ENCODE measurements at places on chromosomes 13 and 19. TPM values are rescaled to one million over a fixed set of nuclear protein-coding genes. Genes with fewer than 3 reads are reported as not detected.

DNA sequence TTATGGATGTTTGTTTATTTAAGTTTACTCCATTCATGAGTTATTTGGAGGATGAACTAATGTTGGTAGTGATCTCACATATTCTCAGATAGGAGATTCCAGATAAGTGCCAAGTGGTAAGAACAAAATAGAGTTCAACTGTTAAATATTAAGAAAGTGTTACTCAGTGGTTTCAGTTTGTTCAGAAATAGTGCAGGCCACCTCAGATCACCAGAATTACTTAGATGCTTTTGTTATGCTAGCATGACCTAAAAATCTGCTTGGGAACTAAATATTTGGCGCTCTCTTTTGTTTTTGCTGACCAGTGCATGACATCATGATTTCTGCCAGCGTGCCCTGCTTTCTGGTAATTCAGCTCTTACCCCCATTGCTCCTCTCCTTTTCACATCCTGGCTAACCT lies 15.6 kb downstream of the CLDN10 start:
- H3K4me1 ChIP-seq, result no peaks in the 10 kb centered on the region
- DNase-seq, result no peak
- no peaks in the 10 kb centered on the region for H3K27me3 ChIP-seq
- H3K4me3 ChIP-seq, result no peak overlapping the region
- no peak overlapping the region for H3K27ac ChIP-seq

GRCh38 chr13:19586904-19587634 lies 25.7 kb upstream of the TPTE2 start:
- no peaks in the 10 kb centered on the region for H3K4me1 ChIP-seq
- H3K36me3 ChIP-seq, result no peaks in the 10 kb centered on the region
- no peak overlapping the region for H3K27ac ChIP-seq
- H3K27me3 ChIP-seq, result no peaks in the 10 kb centered on the region

DNA sequence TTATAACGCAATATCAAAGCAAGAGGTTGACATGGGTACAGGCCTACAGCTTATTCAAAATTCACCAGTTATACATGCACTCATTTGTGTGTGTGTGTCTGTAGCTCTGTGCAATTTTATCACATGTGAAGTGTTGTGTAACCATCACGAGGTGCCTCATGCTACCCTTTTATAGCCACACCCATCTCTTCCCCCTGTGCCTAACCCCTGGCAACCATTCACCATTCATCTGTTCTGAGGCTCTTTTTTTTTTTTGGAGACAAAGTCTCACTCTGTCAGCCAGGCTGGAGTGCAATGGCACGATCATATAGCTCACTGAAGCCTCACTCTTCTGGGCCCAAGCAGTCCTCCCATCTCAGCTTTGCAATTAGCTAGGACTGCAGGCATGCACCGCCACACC lies 78.4 kb downstream of the DPF1 start:
- H3K4me3 ChIP-seq, result no peak overlapping the region
- H3K36me3 ChIP-seq, result peaks cover 4% of the 10 kb centered on the region
- H3K4me1 ChIP-seq, result no peaks in the 10 kb centered on the region
- no peak for DNase-seq
- H3K27ac ChIP-seq, result no peak overlapping the region

- H3K4me1 ChIP-seq, result peaks cover 7% of the 10 kb centered on the region
- no peak overlapping the region for H3K4me3 ChIP-seq
- H3K36me3 ChIP-seq, result no peaks in the 10 kb centered on the region
- H3K27me3 ChIP-seq, result no peaks in the 10 kb centered on the region
- no peak for DNase-seq
- H3K27ac ChIP-seq, result no peak overlapping the region
Measured at GRCh38 chr19:42477933-42478332, 35.2 kb upstream of the CXCL17 start.

GRCh38 chr13:44951184-44951583 lies 38.1 kb downstream of the NUFIP1 start:
- H3K27ac ChIP-seq, result no peak overlapping the region
- no peak for DNase-seq
- H3K4me1 ChIP-seq, result peaks cover 13% of the 10 kb centered on the region
- H3K27me3 ChIP-seq, result no peaks in the 10 kb centered on the region
- H3K4me3 ChIP-seq, result no peak overlapping the region

Gene HPN
- 16.5 TPM for total RNA-seq

DNA sequence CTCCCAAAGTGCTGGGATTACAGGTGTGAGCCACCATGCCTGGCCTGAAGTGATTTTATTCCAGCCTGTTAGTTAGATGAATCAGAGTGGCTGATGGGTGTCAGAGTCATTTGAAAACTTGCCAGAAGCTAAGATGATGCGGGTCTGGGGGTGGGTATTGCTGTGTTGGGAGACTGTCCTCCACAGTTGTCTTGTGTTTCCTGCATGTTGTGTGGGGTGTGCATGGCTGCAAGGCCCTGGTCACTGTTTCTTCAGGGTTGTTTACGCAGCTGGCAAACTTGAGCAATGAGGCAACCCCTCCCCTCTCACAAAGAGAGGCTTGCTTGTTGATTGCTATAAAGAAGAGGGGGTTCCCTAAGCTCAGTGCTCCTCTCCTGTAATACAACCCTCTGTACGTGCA lies 71.8 kb downstream of the TRPM4 start:
- H3K4me1 ChIP-seq, result no peaks in the 10 kb centered on the region
- H3K4me3 ChIP-seq, result no peak overlapping the region
- no peaks in the 10 kb centered on the region for H3K36me3 ChIP-seq
- no peak overlapping the region for H3K27ac ChIP-seq
- no peaks in the 10 kb centered on the region for H3K27me3 ChIP-seq

GRCh38 chr19:29487432-29487831 lies 38.4 kb upstream of the VSTM2B start:
- H3K4me3 ChIP-seq, result no peak overlapping the region
- H3K27ac ChIP-seq, result no peak overlapping the region
- no peak for DNase-seq
- no peaks in the 10 kb centered on the region for H3K4me1 ChIP-seq

DNA sequence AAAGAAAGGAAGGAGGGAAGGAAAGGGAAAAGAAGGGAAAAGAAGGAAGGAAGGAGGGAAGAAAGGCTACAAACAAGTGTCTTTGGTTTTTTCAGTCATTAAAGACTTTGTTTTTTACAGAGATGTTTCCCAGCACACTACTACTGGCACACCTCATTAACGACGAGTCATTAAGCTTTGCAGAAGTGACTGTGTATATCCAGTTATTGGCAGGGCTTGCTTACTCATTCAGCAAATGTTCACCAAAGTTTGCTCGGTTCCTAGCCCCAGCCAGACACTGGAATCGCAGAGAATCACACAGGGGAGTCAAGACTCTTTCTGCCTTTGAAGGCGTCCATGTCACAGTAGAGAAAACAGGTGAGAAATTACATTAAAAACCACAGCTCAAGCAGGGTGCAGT lies 4.3 kb downstream of the NLRP12 start:
- H3K27me3 ChIP-seq, result no peaks in the 10 kb centered on the region
- DNase-seq, result no peak
